Psoas muscle (tissue), 8 donors: ENCODE measurements at places on chromosomes 11 and 22. TPM values are rescaled to one million over a fixed set of nuclear protein-coding genes. Genes with fewer than 3 reads are reported as not detected.

GRCh38 chr11:76626921-76627401, 43.6 kb downstream of the LRRC32 start:
- no peak for DNase-seq

DNA sequence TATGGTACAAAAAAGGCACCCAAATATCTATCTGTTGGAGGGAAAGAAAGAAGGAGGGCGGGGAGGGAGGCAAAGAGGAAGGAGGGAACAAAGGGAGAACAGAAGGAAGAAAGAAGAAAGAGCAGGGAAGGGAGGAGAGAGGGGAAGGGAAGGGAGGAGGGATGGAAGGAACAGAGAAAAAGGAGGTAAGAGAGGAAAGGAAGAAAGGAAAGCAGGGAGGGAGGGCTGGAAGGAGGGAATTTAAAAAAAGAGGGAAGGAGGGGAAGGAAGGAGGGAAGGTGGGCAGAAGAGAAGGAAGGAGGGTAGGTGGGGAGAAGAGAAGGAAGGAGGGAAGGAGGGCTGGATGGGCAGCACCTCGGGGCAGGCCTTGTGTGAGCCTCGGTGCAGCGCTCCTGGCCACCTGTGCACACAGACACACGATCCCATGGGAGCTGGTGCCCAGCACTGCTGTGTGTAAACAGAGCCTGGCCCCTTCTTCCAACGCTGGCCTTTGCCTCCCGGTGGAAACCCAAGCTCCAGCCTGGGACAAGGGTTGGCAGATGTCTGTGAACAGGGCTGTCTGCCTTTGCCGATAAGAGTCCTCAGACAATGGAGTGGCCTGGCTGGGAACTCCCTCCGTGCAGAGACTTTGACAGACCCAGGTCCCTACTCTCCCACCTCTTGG, 23.2 kb downstream of the SMIM38 start:
- no peak for DNase-seq

- DNase-seq, result no peak
Measured at GRCh38 chr11:33420959-33421566, 163.9 kb downstream of the HIPK3 start.

DNA sequence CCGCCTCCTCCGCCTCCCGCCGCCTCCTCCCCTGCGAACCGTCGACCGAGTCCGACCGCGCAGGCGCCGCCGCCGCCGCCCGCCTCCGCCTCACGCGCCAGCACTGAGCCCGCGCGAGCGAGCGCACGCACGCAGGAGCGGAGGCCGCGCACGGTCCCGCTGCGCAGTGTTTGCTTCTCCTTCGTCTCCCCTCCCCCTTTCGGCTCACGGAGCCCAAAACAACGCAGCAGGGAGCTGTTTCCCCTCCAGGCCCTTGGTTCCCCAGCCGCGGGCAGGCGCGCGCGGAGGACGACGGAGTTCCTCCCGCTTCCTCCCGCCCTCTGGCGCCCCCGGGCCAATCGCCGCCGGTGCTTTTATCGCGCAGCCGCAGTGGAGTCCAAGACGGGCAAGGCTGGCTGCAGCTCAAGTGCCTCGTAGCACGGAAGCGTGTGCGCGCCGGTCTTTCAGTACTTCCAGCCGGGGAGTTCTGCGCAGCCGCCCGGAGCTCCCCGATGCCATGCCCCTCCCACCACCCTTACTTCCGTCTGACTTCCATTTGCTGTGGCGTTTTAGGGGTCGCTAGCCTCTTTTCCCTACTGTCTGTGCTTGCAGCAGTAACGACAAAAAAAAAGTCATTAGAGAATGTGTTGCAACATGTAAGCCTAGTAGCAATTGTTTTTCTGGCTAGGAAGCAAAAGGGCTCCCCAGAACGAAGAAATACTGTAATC, at the start of gene HNRNPUL2:
HNRNPUL2 (minus strand) TSS at position 293 of the 707 bp plus-strand sequence. CDS start 301 bp downstream, outside the sequence.
- peak; percentile 99 for DNase-seq

DNA sequence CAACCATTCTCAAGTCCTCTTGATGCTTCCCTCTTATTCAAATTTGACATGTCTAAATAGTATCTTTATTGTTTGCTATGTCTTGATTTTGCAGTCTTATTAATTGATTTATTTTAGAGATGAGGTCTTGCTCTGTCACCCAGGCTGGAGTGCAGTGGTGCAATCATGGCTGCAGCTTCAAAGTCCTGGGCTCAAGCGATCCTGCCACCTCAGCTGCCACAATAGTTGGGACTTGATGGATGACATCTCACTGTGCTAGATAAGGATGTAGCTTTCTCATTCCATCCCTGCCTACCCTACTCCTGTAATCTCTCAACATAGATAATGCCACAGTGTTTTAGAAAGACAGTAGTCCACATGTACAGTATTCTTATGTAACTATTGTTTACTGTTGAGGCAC, 7.5 kb upstream of the SPTY2D1 start:
- no peak for DNase-seq

GRCh38 chr22:40449676-40450035, 79.3 kb downstream of the SGSM3 start:
- DNase-seq, result no peak

DNA sequence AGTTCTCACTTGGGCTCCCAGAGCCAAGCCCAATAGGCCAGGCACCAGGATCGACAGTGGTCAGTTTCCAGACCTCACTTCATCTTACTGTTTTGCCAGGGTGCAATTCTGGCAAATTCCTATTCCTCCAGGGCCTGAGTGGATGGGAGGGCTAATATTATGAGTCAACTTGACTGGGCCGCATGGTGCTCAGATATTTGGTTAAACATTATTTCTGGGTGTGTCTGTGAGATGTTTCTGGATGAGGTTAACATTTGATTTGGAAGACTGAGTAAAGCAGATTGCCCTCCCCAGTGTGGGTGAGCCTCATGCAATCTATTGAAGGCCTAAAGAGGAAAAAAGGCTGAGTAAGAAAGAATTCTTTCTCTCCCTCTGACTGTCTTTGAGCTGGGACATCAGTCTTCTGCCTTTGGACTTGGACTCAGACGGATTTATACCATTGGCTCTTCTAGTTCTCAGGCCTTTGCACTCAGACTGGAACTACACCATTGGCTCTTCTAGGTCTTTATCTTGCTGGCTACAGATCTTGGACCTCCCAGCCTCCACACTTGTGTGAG, 132.9 kb upstream of the ZBED5 start:
- DNase-seq, result no peak

- DNase-seq, result no peak
Measured at GRCh38 chr22:39927544-39927943, 26.7 kb downstream of the GRAP2 start.

DNA sequence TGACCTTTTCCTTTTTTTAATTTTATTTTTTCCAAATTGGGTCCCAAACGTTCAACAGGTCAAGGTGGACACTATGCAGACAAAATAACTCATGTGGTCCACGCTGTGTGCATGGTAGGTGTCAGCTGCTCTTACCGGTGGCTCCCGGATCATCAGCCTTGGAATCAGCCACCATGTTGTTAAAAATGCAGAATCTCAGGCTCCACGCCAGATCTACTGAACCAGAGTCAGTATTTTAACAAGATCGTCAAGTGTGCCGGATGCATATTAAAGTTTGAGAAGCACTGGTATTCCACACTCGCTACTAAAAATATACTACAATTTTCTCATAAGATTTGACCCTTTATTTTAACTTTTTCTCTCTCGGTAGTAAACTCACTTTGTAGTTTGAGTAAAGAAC, 553 bp upstream of the LDLRAD3 start:
- no peak for DNase-seq

GRCh38 chr22:27115816-27116256, 458.4 kb downstream of the MIAT start:
- no peak for DNase-seq

GRCh38 chr22:46443850-46444389, 93.5 kb downstream of the CELSR1 start:
- no peak for DNase-seq

DNA sequence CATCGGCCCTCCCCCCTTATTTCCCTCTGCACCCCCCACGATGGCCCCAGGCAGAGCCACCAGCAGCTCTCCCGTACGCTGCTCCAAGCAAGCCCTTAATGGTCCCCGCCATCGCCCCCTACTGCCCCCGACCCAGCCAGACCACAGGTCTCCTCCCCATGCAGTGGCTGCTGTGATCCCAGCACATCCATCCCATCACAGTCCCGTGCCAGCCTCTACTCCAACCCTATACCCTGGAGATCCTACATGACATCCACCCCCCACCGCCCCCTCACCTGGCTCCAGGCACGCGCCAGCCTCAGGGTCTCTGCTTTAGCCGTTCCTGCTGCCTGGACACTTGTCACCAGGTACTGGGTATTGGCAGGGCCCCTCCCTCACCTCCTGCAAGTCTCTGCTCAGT, 85.8 kb upstream of the RTL6 start:
- DNase-seq, result peak; percentile 18

- no peak for DNase-seq
Measured at GRCh38 chr11:107695446-107695845, 16.4 kb downstream of the SLN start.

DNA sequence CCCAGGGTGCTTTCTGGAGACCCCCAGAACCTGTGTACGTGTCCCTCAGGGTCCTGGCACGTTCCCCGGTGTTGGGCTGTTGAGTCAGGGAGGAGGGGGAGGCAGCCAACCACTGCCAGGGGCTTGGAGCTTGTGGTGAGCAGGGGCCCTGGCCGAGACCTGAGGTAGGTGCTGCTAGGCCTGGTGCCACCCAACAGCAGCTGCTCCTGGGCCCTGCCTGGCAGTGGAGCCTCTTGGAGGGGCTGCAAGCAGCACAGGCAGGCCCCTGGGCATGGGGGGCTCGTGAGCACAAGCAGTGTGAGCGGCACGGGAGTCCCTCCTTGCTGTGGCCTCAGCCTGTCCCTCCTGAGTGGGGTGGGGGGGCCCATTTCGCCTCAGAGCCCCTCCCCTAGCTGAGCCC, 7.2 kb upstream of the SELENOO start:
- no peak for DNase-seq

DNA sequence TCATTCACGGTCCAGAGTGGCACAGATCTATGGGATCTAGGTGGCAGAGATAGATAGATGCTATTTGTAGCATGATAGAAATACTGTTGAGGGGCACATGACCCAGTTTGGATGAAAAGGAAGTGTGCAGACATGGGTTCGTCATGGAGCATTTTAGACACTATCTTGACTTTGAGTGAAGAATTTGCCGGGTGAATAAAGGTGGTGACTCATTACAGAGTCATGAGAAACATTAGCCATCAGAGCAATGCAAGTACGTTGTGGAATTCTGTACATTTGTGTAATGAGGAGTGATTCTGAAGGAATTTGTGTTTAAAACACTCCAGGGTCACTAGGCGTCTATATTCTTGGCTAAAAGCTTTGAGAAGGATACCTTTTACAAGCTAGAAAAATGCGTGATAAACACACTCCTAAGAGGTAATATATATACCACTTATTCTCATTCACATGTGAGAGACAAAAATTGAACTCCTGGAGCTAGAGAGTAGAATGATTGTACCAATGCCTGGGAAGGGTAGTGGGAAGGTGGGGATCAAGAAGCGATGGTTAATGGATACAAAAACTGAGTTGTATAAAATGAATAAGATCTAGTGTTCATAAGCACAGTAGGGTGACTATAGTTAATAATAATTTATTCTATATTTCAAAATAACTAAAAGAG, 593.7 kb upstream of the LUZP2 start:
- DNase-seq, result no peak

- DNase-seq, result no peak
Measured at GRCh38 chr11:130088919-130089673, 19.4 kb downstream of the APLP2 start.

DNA sequence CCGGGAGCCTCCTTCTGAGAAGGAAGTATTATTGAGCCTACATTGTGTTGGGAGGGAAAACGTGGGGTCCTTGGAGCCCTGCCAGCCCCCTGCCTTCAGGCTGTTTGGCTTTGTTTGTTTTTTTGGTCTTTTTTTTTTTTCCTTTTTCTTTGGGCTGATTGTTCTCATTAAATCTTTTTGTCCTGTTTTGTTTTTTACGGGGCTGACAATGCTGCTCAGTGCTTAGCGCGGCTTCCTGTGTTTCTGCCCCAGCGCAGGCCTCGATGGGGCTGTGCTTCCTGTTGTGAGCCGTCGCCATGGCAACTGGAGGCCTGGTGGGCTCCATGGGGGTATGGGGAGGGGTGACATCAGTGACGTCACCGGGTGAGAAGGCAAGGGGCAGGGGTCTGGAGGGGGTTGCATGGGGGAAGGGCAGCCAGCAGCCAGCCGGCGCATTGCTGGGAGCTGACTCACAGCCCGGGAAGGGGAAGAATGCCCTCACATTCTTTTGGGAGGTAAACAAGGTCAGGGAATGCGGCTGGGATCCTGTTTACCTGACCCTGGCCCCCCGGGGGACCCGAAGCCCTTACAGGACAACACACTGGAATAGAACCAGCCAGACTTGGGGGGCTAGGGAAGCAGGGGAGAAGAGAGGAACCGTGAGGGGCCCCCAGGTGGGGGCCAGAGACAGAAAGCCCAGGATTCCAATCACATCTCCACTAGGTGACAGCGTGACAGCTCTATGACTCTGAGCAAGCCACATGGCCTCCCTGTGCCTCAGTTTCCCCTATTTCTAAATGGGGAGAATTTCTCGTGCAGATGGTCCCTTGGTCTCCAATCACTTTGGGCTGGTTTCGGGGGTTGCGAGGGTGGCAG, 22.2 kb upstream of the CBX7 start:
- DNase-seq, result peak; percentile 88

DNA sequence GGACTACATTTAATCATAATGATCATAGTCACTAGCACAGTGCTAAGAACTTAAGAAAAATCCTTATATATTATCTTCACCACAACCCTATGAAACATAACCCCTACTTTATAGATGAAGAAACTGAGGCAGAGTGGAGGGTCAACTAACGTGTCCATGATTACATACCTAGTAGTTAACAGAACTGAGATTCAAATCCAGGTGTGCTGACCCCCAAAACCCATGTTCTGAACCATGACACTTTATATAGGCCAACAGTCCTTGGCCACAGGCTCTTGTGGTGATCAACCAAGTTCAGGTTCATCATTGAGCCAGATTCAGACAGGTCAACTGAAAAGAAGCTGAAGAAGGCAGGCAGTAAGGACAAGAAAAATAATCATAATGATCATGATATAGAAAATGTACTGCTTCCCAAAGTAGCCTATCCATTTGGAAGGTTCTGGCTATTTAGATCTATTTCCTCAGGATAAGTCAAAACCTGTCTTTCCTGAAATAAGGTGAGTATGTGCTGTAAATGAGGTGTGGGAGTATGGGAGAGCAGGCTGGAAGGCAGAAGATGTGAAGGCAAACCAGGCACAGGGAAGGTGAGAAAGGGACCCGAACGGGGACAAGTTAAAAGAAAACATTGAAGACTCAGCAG, 39.7 kb downstream of the MAPK1 start:
- DNase-seq, result no peak

- DNase-seq, result no peak
Measured at GRCh38 chr22:23207729-23208393, 27.6 kb downstream of the BCR start.

GRCh38 chr22:39434243-39434653, 22.6 kb upstream of the MGAT3 start:
- DNase-seq, result peak; percentile 73

DNA sequence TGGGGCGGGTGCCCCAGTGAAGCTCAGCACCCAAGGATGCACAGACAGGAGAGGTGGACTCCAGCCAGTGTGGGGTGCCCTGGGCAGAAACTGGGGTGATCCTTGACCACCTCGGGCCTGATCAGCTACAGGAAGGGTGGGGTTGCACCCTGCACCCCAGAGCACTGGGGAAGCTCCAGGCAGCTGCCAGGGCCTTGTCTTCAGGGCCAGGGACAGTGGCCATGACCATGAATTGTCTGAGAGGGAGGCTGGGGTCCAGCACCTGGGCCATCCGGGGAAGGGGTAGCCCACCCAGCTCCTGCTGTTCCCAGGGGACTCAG, 17.6 kb downstream of the IL17REL start:
- no peak for DNase-seq

Gene CALCB
- total RNA-seq, result 1.4 TPM

Gene KRTAP5-1
- not detected for total RNA-seq

Gene ISX
- not detected for total RNA-seq

Gene CCDC81
- 0.52 TPM for total RNA-seq

Gene CRKL
- total RNA-seq, result 66.0 TPM

Gene TMEM109
- 70.5 TPM for total RNA-seq

Gene RFPL2
- total RNA-seq, result not detected
